CD8-positive, alpha-beta T cell (primary cell): ENCODE measurements at places on chromosomes 4 and X. TPM values are rescaled to one million over a fixed set of nuclear protein-coding genes. Genes with fewer than 3 reads are reported as not detected.

PHOX2B gene
- not detected for total RNA-seq

FRG2 gene
- total RNA-seq, result not detected

CYP2U1 gene
- 3.6 TPM for total RNA-seq

FRMD7 gene
- total RNA-seq, result not detected

CC2D2A gene
- total RNA-seq, result not detected

VCX2 gene
- not detected for total RNA-seq

CT83 gene
- total RNA-seq, result not detected

CRMP1 gene
- total RNA-seq, result not detected

MID1 gene
- not detected for total RNA-seq

CTAG2 gene
- not detected for total RNA-seq

CAPN6 gene
- not detected for total RNA-seq

HMGN5 gene
- total RNA-seq, result 0.92 TPM
